HFFc6 (cell line): ENCODE measurements at places on chromosomes 1 and 21. TPM values are rescaled to one million over a fixed set of nuclear protein-coding genes. Genes with fewer than 3 reads are reported as not detected.

GRCh38 chr1:189783456-189783855 lies 694.2 kb downstream of the BRINP3 start:
- H3K4me1 ChIP-seq: no peaks in the 10 kb centered on the region
- no peak overlapping the region for H3K4me3 ChIP-seq
- no peak for DNase-seq
- H3K27ac ChIP-seq: no peak overlapping the region
- H3K27me3 ChIP-seq: no peaks in the 10 kb centered on the region
- H3K36me3 ChIP-seq: no peaks in the 10 kb centered on the region

DNA sequence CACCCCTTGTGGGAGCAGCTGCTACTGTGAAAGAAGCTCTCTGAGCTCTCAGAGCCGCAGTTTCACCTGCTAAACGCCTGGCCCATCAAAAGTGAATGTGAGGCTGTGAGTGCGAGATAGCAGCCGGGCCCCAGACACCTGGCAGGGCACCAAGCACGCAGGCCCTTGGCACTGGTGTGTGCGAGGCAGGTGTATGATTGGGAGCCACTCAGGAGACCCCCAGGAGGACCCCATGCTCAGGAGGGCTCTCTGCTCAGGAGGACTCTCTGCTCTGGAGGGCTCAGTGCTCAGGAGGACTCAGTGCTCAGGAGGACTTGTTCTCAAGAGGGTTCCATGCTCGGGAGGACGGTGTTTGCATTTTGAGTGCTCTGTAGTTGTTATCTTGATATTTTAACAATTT lies 14.3 kb upstream of the ADARB1 start:
- H3K27me3 ChIP-seq: peaks cover 41% of the 10 kb centered on the region
- peaks cover 8% of the 10 kb centered on the region for H3K4me1 ChIP-seq
- no peak overlapping the region for H3K27ac ChIP-seq
- no peak for DNase-seq
- H3K4me3 ChIP-seq: no peak overlapping the region

GRCh38 chr21:36535618-36536241 lies 55.8 kb upstream of the CLDN14 start:
- H3K27ac ChIP-seq: no peak overlapping the region
- H3K27me3 ChIP-seq: peaks cover 18% of the 10 kb centered on the region
- H3K36me3 ChIP-seq: no peaks in the 10 kb centered on the region
- no peak for DNase-seq

Gene RHBDL2
- 0.30 to 1.9 TPM (median 1.7 TPM) in 3 replicates for total RNA-seq

- peak overlapping the region; percentile 20; the same call in 1 of the 2 replicates for H3K27ac ChIP-seq
- H3K27me3 ChIP-seq: peaks cover 1% of the 10 kb centered on the region; the same call in 1 of the 2 replicates
- H3K36me3 ChIP-seq: peaks cover 14% of the 10 kb centered on the region
- H3K4me1 ChIP-seq: peaks cover 23% of the 10 kb centered on the region
- peak; percentile 35 for DNase-seq
Measured at GRCh38 chr21:28871388-28872010, 121.2 kb downstream of the LTN1 start.

Gene SPRR1B
- not detected in 2 replicates for total RNA-seq

DNA sequence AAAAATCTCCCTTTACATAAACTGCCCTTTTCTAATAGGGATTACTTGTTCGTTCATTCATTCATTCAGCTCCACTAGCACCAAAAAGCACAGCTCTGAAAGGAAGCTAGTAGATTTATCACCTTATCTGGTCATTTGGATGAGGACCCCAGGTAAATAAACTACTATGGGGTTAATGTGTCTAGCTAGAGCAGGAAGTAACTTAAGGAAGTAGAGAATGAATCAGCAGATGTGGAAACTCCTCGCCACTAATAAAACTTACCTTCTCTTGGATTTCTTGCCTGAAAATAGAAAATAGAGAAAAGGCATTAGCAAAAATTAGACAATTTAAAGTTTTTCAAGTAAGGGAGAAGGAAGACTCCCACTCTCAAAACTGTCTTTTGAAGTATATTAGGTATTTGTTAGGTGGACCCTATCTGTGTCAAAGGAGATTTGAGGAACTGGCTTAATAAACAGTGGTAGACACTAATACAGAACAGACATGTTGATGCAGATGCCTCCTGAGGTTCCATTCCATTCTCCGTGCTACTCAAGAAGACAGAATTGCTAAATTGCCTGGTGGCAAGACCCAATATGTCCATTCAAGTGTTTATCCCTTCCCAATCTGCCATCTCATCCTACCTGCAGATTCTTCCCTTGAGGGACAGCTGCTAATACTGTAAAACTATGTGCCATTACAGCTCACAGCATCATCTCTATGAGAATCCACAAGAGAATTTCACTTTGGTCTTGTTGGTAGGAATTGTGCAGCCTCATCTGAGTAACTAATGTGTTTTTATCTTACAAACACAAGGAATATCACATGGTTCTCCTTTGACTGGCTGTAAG lies 14.9 kb downstream of the SELL start:
- no peak for DNase-seq
- H3K36me3 ChIP-seq: no peaks in the 10 kb centered on the region
- no peaks in the 10 kb centered on the region for H3K4me1 ChIP-seq
- peaks cover 4% of the 10 kb centered on the region; the same call in 1 of the 2 replicates for H3K27me3 ChIP-seq
- no peak overlapping the region for H3K4me3 ChIP-seq

Gene SLAMF7
- not detected in 3 replicates for total RNA-seq

DNA sequence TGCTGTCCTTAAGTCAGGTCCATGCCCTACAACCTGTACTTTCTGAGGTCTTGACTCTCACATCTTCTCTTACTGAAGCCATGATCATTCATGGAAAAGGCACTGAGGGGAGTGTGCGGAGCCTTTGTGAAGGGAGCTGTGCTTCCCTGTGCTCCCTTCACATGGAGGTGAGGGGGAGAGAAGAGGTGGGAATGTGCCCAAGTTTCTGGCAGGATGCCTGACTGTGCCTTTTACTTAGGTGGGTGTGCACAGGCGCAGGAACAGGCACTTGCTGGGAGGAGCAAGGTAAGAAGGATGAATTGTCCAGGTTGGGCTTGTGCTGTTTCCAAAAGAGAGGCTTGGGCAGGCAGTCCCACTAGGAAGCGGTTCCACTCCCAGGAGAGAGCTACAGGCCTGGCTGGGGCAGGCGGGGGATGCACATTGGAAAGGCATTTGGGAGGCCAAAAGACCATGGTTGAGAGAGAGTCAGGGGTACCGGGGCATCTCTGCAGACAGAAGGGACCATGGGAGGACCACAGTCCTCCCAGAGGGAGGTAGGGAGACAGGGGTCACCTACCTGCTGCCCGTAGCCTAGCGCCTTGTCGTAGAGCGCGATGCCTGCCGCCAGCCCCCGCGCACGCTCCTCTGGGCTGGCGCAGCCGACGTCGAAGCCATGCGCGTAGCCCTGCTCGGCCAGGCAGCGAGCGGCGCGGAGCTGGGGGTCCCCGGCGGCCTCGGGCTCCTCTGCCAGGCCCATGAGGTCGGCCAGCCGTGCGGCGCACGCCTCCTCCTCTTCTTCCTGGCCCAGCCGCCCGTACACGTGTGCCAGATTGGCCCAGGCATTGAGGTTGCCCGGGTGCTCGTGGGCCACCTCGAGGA lies 853 bp downstream of the TTC22 start:
- peaks cover 24% of the 10 kb centered on the region for H3K4me1 ChIP-seq
- H3K27ac ChIP-seq: no peak overlapping the region
- peaks cover 29% of the 10 kb centered on the region for H3K27me3 ChIP-seq
- H3K36me3 ChIP-seq: no peaks in the 10 kb centered on the region

GRCh38 chr1:18495635-18496034 lies 14.9 kb downstream of the KLHDC7A start:
- no peak overlapping the region for H3K4me3 ChIP-seq
- H3K27ac ChIP-seq: no peak overlapping the region
- H3K4me1 ChIP-seq: no peaks in the 10 kb centered on the region
- DNase-seq: no peak
- H3K27me3 ChIP-seq: no peaks in the 10 kb centered on the region; the same call in none of the 2 replicates
- H3K36me3 ChIP-seq: no peaks in the 10 kb centered on the region

Gene SEC16B
- 1.1 to 3.2 TPM (median 1.7 TPM) in 3 replicates for total RNA-seq

DNA sequence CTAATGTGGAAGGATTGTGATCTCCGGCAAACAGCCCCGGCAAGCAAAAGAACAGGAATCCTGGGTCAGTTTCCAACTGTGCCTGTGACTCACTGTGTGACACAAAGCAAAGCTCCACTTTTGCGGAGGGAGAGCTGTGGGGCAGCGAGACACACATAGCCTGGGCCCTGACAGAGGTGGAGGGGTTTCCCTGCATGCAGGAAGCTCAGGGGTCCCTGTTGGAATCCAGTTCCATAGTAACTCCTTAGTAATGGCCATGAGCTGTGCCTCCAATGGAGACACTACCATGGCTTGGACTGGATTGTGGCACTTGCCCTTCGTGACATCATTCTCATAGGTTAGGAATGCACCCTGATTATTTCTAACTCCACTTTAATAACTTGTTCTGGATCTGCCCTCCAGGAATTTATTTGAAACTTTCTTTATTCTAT lies 47.0 kb upstream of the ATF3 start:
- peak overlapping the region; percentile 74 for H3K4me3 ChIP-seq
- H3K4me1 ChIP-seq: peaks cover 38% of the 10 kb centered on the region

Gene HJV
- total RNA-seq: not detected in 3 replicates

- no peaks in the 10 kb centered on the region for H3K4me1 ChIP-seq
- peaks cover 6% of the 10 kb centered on the region; the same call in 1 of the 2 replicates for H3K27me3 ChIP-seq
- H3K36me3 ChIP-seq: no peaks in the 10 kb centered on the region
- no peak for DNase-seq
Measured at GRCh38 chr1:236421022-236421421, 26.9 kb downstream of the EDARADD start.
